ENCODE measurements at places on chromosomes 1 and 21. TPM values are rescaled to one million over a fixed set of nuclear protein-coding genes. Genes with fewer than 3 reads are reported as not detected.

The MAP3K7CL gene
- 2.5 TPM for total RNA-seq

The TCHH gene
- 0.27 TPM for total RNA-seq

The TNFRSF14 gene
- 2.4 TPM for total RNA-seq

The GPR161 gene
- 59.3 TPM for total RNA-seq

The ATP1A4 gene
- total RNA-seq, result 0.64 TPM

DNA sequence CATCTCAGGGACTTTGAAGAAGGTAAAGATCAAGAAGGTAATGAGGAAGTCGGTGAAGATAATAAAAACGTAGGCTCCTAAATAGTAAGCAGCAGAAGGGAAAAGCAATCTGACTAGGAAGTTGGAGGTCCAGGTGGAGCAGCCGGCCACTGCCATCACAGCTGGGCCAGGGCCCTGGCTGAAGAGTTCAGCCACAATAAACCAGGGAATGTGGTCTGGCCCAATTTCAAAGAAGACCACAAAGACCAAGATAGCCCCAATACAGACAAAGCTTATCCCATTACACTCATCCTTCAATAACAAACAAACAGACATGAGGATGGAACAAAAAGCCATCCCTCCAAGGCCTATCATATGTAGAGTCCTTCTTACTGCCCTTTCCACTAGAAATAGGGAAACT is 18.4 kb upstream of the JAK1 start:
- DNase-seq, result no peak

DNA sequence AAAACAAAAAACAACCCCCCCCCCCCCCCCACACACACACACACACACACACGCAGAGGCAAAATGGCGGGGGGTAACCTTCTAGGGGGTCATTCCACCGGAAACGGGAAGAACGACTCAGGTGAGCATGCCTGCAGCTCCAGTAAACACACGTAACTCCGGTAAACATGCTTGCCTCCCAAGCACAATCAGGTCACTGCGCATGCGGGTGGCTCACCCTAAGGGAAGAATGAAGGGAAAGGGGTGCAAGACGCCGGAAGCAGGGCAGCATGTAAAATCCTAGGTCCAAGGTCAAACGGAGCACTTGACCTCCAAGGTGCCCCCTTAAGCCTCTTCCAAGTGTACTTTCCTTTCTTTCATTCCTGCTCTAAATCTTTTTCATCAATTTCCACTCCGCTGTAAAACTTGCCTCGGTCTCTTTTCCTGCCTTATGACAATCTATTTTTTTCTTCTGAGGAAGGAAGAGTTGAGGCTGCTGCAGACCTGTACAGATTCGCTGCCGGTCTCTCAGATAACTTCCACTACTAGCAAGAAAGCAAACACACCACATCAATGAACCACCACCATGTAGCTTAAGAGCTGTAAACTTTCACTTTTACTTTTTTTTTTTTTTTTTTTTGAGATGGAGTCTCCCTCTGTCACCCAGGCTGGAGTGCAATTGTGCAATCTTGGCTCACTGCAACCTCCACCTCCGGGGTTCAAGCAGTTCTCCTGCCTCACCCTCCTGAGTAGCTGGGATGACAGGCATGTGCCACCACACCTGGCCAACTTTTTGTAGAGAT is 21.0 kb upstream of the CBR3 start:
- DNase-seq, result no peak

- DNase-seq, result no peak
These were observed 100.4 kb downstream of the SPATA6 start for GRCh38 chr1:48371598-48371997.

- no peak for DNase-seq
These were observed 97.2 kb downstream of the KCNN3 start for GRCh38 chr1:154772606-154773506.

- DNase-seq, result no peak
These were observed 9.3 kb upstream of the ETS2 start for GRCh38 chr21:38796424-38796823.

DNA sequence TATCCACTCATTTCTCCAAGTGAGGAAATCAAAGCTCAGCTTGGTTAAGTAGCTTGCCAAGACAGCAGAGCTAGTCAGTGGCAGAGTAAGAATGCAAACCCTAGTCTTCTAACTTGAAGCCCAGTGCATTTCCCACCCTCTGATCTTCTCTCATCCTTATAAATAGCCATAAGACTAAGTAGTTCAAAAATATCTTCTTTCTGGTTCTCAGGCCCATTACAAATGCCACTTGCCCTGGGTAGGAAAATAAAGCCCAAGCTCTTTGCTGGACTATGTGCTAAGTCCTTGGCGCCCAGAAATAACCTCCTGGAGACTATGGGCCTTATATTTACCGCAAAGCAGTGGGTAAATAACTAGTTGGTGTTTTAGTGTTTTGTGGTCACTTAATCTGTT is 505.8 kb downstream of the PLPP3 start:
- no peak for DNase-seq

DNA sequence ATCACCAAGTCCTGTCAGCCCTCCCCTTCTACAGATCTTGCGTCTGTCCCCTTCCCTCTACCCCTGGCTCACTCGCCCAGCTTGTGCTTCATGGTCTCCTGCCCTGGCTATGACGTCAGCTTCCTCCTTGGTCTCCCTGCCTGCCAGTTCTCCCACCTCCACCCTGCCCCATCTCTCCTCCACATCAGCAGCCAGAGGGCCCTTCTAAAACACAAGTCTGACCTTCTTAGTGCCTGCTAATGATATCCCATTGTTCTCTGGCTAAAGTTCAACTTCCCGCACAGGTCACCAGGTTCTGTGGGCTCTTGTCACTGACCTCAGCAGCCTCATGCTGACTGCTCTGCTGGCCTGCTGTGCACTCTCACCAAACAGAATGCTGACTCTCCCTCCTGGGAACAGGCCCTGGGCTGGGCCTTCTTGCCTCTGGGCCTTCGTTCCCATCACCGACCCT is 24.7 kb upstream of the MYCL start:
- no peak for DNase-seq
